ENCODE measurements at places on chromosomes 3 and 15.

- no peak for DNase-seq
Measured at GRCh38 chr15:91849749-91850161, 3.8 kb upstream of the SLCO3A1 start.

DNA sequence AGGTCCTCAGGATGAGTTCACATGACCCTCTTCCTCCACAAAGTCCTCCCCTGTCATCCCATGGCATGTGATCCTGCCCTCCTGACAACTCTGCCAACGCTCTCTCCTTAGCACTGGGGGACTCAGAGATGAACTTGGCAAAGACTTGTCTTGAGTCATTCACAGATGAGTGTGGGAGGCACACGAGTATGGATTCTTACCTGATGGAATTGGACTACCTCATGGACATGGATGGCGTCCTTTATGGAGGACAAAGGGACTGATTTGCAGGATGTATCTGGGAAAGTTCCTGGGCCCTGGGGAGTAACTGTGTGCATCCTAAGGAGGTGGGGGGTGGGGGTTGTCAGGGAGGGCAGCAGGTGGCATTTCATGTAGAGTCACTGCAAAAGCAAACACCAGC, 38.2 kb upstream of the TOPBP1 start:
- DNase-seq: no peak

DNA sequence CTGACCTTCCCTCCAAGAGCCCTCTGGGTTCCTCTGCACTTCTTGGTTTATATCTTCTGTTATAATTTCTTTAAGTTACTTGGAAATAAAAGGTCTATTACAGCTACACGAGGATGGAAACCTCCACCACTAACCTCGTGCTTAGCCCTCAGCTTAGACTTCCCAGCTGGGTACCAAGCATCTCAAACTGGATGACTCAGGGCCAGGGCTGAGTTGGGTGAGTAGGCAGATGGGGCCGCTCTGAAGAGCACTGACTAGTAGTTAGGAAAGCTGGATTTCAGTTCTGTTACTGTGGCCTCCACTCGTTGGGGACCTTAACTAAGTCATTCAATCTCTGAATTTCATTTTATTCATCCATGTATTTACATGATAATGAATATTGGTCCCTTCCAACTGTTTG, 1036.6 kb downstream of the IGSF11 start:
- DNase-seq: no peak

- DNase-seq: no peak
Measured at GRCh38 chr3:186417791-186418190, 55.8 kb upstream of the DGKG start.

DNA sequence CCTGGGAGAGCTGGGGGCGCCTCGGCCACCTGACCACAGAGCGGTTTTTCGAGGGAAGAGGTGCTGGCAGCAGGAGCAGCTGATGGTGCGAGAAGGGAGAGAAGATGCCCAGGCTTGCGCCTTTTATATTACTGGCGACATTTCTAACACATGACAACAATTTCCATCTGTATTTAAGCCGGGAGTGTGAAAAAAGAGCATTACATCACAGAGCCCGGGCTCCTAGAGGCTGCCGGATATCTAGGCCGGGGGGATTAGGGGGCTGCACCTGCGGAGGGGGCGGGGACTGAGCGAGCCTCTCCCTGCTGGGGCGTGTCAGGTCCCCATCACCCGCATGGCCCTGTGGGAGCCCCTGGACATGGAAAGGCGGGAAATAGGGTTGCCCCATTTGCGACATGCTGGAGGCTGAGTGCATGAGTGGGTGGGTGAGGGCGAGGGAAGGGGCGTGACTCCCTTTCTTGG, 440.7 kb downstream of the MAGI1 start:
- no peak for DNase-seq

GRCh38 chr3:10023587-10024310, 2.5 kb upstream of the FANCD2 start:
- DNase-seq: no peak

- no peak for DNase-seq
Measured at GRCh38 chr15:31852933-31853799, 177.1 kb upstream of the CHRNA7 start.

DNA sequence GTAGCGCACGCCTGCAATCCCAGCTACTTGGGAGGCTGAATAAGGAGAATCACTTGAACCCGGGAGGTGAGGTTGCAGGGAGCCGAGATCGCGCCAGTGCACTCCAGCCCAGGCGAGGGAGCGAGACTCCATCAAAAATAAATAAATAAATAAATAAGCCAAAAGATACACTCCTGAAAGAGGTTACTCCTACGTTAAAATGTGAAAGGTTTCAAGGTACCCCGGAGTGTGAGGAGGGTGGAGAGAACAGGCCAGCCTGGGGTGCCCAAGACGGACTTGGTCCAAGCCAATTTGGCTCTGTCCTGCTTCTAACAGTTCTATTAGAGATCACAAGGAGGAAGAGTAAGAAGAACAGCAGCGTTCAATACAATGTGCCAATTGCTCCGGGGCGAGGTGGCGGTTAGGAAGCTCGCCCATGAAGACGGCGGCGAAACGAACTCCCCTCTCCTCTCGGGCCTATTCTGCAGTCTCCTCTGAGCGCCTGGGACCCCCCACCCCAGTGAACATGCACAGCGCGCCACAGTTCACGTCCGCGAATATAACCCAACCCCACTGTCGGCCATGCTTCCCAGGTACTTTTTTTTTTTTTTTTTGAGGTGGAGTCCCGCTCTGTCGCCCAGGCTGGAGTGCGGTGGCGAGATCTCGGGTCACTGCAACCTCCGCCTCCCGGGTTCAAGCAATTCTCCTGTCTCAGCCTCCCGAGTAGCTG, 942 bp downstream of the ELP6 start:
- DNase-seq: no peak

DNA sequence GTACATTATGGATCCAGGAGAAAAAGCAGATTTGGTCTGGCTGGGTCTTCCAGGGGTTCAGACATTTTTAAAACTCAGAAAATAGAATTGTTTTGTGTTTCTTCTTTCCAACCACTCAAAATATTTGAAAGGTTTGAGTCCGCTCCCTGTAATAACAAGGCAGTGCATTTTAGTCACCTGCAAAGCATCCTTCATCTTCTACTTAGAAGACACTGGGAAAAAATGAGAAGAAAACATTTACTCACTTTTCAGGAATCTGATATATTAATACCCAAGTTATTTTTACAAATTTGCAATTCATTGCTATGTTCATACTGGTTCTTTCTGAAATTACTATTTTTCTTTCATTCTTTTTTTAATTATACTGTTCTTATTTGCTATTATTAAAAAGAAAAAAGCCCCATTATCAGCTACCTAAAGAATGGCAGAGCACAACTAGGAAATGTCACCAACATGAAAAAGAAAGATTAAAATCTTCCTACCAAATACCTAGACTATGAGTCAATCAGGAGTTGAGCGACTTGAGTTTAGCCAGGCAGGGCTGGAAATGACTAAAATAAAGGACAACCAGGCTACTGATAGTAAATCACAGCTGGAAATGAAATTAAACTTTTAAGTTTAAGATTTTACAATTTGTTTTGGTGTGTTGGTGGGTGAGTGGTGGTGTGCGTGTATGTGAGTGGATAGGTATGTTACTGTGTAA, 280.3 kb upstream of the THBS1 start:
- no peak for DNase-seq

- no peak for DNase-seq
Measured at GRCh38 chr3:62777674-62778073, 97.5 kb downstream of the CADPS start.

DNA sequence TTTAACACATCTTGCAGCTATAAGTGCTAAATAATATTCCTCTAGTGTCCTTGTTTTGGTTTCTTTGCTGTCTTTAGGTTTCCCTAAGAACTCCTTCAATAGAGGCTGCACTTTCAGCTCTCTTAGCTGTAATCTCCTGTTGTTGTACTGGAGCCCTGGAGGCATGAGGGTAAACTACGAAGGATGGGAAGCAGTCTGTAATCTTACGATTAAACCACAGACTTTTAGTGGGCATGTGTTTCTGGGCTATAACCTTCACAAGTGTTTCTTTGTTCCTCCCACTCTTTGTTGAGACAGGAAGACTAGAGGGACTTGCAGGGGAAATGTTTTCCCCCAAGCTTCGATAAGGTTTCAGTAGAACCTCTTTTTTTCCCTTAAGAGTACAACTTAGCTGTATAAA, 1058.1 kb downstream of the NSUN3 start:
- no peak for DNase-seq

DNA sequence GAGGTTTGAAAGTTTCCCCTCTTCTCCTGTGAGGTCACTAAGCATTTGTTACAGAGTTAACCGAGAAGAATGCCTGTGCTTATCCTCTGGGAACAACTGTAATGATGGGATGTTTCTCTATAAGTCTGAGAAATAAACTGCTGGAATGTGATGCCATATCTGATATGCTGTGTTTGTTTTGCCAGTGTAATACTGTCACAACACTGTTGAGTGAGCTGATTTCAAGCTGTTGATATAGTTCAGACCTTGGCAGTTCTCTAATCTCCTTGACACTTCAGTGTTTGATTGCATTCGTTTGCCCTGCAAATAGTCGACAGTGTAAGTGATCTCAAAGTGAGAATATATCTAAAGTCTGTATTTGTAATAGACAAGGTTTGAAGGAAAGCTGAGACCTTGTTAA, 73.3 kb downstream of the PTPRG start:
- DNase-seq: no peak

- no peak for DNase-seq
Measured at GRCh38 chr3:149592758-149593240, 65.0 kb downstream of the WWTR1 start.

- no peak for DNase-seq
Measured at GRCh38 chr3:32696523-32696922, 11.5 kb downstream of the CNOT10 start.

DNA sequence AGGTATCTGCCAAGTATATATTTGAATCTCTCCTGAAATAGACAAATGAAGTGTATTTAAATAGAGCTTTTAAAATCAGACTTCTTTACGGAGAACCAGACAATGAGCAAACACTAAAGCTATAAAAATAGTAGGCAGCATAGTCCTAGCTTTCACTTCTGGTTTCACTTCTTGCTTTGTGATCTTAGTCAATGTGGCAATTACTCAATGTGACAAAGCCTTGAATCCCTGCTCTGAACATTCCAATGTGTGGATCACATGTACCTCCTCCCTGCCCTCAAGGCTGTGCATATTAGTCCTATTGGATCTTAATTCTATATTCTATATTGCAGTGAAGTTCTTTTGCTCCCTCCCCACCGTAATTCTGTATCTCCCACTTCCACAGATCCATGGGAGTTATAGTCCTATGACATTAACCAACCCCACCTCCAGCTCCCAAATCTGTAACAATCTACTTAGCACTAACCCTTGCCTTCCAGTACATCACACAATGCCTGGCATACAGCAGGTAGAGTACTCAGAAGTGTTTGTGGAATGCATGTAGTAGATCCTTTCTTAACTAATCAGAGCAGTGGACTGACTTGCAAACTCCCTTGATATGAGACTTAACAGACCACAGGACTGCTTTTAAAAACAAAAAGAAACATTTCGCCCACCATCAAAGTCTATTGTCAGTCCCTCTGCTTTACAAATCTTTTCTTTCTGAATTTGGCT, 24.3 kb upstream of the CP start:
- no peak for DNase-seq

GRCh38 chr3:6321999-6322398, 538.9 kb upstream of the GRM7 start:
- no peak for DNase-seq

- no peak for DNase-seq
Measured at GRCh38 chr3:185796431-185797107, 28.3 kb downstream of the IGF2BP2 start.

DNA sequence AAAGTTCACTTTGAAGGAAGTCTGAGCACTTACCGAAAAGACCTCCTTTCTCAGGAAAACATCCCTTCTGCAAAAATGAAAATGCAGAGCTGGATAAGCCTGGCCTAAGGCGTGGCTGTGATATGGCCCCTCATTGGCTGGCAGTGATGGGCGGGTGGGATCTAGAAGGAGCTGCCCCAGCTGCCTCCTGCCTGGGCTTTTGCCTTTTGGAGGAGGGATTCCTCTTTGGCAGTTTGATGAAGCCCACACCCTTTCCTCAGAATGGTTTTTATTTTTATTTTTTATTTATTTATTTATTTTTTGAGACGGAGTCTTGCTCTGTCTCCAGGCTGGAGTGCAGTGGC, 4.0 kb upstream of the DZIP1L start:
- DNase-seq: no peak

- DNase-seq: peak; percentile 9
Measured at GRCh38 chr3:122074621-122075265, 19.6 kb downstream of the CD86 start.

- no peak for DNase-seq
Measured at GRCh38 chr3:66744521-66744920, 243.7 kb upstream of the LRIG1 start.

DNA sequence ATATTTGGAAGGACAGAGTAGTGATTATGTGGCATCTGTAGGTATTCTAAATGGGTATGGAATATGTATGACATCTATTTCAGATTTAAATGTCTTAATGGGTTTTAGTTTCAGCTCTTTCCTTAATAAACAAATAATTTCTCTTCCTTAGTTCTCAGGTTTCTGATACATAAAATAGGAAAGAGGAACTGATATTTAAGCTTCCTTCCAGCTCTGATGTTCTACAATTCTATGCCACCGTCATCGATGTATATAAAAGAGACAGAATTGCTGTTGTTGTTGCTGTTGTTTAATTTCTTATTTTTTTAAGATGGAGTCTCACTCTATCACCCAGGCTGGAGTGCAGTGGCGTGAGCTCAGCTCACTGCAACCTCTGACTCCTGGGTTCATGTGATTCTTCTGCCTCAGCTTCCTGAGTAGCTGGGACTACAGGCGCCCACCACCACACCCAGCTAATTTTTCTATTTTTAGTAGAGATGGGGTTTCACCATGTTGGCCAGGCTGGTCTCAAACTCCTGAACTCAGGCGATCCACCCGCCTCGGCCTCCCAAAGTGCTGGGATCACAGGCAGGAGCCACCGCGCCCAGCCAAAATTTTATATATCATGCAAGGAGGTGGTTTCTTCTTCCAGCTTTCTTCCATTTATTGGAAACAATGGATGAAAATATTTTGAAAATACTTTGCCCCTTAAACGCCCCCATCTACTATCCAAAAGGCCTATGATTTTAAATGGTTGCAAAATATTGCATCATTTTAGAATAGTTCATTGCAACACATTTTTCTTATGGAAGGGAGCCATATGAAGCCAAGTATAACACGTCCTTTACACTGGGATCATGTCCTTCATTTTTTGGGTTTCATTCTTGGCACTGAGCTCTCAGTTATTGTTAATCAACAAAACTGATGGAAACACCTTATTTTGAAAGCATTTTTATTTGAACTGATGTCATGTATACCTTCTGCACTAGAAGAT, 13.9 kb upstream of the C15orf61 start:
- no peak for DNase-seq

- no peak for DNase-seq
Measured at GRCh38 chr3:4996223-4996765, 17.1 kb downstream of the BHLHE40 start.

DNA sequence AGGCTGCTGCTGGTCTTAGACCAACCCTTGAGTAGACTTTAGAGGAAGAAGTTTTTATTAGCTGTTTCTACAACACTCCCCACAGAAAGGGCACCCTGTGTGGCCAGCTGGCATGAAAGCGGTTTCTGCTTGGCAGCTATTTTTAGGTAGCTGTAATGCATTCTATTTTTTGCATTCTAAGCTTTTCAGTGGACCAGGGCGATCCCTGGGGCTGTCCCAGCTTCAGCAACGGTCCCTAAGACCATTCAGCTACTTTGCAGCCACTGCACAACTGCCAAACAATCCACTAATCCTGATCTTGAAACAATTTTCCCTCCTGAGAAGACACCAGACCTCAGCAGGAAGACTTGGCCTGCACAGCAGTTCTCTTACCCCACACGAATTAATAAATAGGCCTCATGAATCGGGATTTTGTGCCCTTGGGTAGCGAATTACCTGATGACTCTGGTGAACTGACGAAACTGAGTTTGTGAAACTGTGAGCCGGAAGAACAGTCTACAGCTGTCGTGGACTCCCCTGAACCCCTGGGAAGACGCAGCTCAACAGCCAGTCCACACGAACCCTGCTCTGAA, 14.6 kb upstream of the TFRC start:
- DNase-seq: no peak
